Stimulated activated CD8-positive, alpha-beta memory T cell treated with anti-CD3 and anti-CD28 coated beads, Interleukin-15, amount 100 ng/mL, for 24 hours (primary cell): ENCODE measurements at places on chromosomes 7 and 10.

GRCh38 chr7:112021379-112022044 lies 184.7 kb downstream of the DOCK4 start:
- DNase-seq: no peak

DNA sequence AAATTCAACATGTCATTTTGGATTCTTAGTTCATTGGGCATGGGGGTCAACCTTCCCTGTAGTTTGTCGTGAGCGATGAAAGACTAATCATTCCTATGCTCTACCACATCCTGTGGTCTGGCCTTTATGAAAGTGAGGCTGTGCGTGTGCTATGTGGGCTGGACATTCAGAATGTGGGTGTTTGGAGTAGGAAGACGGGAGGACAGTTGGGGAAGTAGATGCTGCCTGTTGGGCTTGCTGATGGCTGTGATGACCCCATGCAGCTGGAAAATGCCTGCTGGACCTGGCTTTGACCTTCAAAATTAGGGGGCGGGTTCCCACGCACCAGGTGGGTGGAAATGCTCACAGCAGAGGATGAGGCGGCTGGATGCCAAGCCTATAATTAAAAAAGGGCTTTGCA lies 90.9 kb upstream of the MKI67 start:
- DNase-seq: no peak

- no peak for DNase-seq
Measured at GRCh38 chr10:79246606-79247275, 100.5 kb upstream of the PPIF start.

DNA sequence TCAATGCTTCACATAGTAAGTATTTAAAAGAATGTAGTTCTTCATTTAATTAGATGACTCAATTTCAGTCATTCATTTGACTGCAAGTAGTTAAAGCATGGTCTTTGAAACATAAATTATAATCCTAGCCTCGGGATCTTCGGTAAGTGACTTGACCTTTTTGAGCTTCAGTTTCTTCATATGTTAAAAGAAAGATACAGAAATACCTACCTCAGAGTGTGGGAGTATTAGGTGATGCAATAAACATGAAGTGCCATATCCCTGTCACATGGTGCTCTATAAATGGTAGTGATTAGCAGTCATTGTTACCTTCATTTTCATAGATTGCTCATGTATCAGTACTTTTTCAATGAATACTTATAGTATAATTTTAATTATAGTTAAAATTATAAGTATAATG lies 31.2 kb upstream of the UMAD1 start:
- DNase-seq: no peak

DNA sequence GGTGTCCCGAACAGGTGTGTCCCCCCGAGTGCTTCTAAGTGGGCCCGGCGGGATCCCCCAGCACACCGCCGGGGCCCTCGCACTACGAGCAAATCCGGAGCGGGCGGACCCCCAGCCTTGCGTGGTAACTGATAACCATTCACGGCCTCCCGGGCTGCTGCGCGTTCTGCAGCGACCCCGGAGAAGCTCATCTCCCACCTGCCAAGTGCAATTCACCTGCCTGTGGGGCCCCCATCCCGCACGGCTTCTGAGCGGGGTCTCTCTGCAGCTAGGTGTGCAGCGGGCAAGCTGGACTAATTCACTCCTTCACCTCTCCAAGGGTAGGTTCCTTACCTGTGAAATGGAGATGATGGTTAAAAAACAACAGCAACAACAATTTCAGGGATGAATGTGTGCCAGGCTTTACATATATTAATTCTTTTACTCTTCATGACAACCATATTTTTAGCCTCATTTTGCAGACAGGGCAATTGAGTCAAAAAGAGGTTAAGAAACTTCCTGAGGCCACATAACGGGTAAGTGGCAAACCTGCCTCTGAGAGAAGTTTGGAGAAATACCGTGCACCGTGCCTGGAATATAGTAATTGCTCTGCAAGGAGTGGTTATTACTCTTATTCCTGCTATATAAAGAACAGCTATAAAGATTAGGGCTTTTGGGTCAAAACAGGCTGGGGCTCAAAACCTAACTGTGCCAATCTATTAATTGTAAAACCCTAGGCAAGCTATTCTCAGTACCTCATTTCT lies 652 bp upstream of the PODXL start:
- DNase-seq: no peak

DNA sequence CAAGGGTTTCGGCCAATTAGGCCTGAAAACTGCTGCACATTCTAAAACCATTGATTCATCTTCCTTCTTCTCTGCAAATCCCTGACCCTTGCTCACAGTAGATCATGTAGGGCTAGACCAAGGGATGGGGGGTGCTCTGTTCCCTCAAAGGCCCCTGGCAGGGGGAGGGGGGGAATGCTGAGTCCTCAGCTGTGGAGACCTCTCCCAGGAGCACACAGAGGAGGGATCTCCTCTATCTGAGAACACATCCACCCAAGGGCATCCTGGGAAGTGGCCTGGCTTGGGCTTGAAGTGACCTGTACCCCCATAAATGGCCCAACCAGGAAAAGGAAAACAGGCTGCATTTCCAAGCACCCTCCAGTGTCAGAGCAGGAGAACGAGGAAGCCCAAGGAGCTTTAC lies 1.0 kb upstream of the CDHR1 start:
- no peak for DNase-seq

- DNase-seq: no peak
Measured at GRCh38 chr10:614139-614711, 75.2 kb downstream of the DIP2C start.

GRCh38 chr7:5633161-5634106 lies 148.0 kb downstream of the RNF216 start:
- DNase-seq: no peak

GRCh38 chr10:103123282-103124024 lies 69.6 kb downstream of the NT5C2 start:
- DNase-seq: no peak

GRCh38 chr7:131145026-131145425 lies 182.7 kb upstream of the MKLN1 start:
- no peak for DNase-seq

DNA sequence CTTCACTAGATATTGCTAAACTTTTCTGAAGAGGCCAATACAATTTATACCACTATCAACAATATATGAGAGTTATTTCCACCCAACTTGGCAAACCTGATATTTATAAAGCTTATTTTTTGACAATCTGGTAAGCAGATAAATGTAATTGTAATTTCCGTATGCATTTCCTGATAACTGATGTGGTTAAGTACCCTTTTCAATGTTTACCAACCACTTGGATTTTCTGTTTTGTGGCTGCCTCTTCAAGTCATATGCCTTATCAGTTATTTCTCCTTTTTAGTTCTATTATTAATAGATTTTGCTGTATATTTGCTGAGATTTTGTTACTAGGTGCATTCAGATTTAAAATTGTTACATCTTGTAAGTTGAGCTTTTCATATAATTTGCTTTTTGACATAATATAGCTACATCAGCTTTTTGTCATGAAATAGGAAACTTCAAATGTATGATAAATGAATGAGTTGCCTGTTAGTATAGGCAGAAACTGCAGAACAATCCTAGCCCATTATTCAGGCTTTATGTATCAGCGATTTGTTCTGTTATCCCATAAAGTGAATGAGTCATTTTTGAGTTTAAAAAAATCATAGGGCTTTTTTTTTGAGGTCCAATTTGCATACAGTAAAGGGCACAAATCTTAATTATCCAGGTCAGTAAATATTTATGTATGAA lies 11.5 kb downstream of the SGPL1 start:
- DNase-seq: no peak

DNA sequence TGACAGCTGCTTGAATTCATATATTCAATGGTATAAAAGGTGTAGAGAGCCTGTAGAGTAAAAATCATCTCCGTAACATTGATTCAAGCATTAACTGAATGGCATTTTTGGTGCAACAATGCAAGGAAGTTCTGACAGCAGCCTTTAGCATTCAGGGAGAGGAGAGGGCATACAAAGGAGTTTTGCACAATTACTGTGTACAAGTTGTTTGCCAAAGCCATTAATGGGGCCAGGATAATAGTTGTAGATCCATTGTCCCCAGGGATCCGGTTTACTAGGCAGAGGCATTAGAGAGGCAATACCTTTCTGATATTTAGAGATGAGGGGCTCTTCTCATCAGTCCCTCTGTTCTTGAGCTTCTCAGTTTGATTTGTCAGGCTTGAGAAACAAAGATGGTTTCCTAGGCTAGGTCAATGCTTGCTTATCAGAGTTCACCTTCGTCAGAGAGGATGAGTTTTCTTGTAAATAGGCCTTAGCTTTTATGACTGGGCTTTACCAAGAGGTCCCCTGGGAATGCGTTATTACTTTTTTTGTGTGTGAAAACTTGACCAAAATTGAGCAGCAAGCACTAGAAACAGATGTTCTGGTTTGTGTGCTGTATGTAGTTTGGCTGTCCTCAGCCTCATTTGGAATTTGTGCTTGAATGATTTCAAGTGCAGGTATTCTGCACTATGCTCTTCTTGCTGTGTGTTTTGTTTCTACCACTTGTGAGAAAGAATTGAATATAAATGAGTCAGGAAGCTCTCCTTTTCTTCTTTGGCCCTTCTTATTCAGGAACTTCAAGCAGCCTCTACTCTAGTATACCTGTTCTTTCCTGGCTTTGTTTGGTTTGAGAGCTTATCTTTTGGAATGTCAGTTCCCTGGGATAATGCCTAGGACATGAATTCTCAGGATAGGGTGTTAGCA lies 32.0 kb downstream of the SND1 start:
- no peak for DNase-seq

GRCh38 chr10:35424680-35425285 lies 88.5 kb downstream of the CCNY start:
- DNase-seq: no peak

GRCh38 chr7:120924837-120925236 lies 25.7 kb upstream of the ING3 start:
- no peak for DNase-seq

GRCh38 chr10:105358911-105359310 lies 717.8 kb downstream of the SORCS3 start:
- no peak for DNase-seq

DNA sequence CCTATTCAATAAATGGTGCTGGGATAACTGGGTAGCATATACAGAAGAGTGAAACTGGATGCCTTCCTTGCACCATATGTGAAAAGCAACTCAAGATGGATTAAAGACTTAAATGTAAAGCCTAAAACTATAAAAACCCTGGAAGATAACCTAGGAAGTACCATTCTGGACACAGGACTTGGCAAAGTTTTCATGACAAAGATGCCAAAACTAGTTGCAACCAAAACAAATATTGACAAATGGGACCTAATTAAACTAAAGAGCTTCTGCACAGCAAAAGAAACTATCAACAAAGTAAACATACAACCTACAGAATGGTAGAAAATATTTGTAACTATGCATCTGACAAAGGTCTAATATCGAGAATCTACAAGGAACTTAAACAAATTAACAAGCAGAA lies 129.1 kb upstream of the CTBP2 start:
- DNase-seq: no peak

DNA sequence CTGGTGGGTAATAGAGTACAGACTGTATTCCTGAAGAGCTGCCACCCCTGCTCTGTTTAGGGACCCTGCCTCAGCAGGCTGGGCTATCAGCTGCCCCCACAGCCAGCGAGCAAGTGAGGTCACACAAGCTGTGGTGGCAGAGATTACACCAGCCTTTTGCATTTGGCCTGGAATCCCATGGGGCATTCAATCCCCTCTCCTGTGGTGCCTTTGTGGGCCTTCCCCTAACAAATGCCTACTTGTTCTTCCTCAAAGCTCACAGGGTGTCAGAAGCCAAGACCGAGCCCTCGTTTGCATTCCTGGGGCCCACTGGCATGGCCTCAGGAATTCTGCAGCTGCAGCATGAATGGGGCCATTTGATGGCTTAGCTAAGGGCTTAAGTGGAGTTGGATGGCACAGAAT lies 212.7 kb upstream of the PHYHIPL start:
- DNase-seq: no peak

DNA sequence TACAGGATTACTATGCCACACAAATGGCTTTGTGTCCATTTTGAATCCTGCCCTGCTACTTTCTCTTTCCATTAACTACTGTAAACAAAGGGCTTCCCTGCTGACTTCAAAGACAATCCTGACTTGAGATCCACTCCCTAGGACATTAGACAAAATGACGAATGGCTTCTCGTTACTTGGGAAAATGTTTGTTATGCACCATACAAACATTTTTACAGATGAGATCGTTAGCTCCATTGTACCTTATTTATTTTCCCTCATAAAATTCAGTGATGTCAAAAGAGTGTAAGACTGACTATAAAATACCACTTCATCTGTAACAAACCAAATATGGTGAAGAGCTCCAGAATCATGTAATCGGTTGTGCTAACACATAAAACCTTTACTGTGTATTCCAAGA lies 121.8 kb downstream of the CD36 start:
- no peak for DNase-seq

- no peak for DNase-seq
Measured at GRCh38 chr10:21260066-21260465, 265.4 kb downstream of the SKIDA1 start.

DNA sequence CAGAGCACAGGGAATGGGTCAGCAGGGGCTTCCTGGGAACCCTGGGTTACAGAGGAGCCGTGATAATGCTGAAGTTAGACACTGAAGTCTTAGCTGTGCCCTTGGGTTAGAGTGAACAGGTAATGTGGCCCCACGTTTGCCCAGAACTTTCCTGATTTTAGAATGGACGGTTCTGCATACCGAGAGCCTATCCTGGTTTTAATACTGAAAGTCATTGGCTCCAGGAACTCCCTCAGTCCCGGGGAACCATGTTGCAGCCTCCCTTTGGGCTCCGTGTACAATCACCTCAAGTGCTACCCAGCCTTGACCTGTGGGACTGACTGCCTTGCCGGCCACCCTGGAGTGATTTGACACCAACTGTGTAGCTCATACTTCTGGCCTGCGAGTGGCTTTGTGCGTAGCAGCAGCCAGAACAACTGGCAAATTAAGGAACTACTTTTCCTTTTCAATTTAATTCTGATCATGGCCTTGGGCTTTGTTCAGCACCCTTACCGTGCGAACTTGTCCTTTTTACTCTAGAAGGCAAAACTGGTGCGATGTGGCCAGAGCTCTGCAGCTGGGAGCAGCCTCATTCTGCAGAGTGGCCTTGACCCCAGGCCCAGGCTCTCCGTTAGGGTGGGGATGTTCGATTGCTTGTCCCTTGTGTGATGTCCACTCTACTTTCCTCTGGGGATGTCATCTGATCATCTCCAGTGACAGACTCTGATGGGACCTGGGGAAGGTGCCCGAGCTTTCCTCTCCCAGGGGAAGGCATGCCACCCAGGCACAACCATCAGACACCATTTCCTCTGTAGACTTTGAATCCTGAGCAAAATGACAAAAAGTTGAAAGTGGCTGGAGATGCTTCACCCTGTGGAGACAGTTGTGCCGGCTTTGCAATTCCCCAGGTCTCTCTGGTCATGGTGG lies 265.9 kb downstream of the GLRX3 start:
- DNase-seq: no peak

- no peak for DNase-seq
Measured at GRCh38 chr10:65348637-65349036, 1577.2 kb upstream of the LRRTM3 start.

- DNase-seq: no peak
Measured at GRCh38 chr7:22864855-22865601, 42.4 kb upstream of the TOMM7 start.

DNA sequence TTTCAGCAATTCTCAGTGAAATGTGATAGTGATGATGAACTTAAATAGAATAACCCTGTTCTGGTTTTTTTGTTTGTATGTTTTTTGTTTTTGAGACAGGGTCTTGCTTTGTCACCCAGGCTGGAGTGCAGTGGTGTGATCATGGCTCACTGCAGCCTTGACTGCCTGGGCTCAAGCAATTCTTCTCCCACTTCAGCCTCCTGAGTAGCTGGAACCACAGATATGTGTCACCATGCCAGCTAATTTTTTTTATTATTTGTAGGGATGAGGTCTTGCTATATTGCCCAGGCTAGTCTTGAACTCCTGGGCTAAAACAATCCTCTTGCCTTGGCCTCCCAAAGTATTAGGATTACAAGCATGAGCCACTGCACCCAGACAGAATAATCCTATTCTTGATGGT lies 14.3 kb upstream of the COL17A1 start:
- no peak for DNase-seq
